Body of pancreas (tissue), 4 donors: ENCODE measurements at places on chromosomes 5 and 9.

DNA sequence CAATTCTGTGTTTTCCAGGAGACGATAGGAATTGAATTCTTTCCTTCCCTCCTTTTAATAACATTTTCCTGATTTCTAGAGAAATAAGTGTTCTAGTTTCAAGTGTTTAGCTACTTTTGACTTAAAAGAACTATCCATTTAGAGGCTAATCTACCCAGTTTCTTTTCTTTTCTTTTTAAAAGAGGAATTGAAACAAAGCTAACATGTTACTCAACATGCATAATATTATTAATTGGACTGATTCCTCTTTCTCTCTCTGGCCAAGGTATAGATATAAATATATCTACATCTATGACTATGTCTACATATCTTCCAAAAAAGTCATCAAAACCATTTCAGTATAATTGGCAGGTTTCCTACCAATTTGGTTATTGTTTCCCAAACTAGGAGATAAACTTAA, 309.8 kb downstream of the TRPM3 start:
- DNase-seq, result no peak

- no peak for DNase-seq
Measured at GRCh38 chr9:26308328-26308727, 584.3 kb downstream of the CAAP1 start.

DNA sequence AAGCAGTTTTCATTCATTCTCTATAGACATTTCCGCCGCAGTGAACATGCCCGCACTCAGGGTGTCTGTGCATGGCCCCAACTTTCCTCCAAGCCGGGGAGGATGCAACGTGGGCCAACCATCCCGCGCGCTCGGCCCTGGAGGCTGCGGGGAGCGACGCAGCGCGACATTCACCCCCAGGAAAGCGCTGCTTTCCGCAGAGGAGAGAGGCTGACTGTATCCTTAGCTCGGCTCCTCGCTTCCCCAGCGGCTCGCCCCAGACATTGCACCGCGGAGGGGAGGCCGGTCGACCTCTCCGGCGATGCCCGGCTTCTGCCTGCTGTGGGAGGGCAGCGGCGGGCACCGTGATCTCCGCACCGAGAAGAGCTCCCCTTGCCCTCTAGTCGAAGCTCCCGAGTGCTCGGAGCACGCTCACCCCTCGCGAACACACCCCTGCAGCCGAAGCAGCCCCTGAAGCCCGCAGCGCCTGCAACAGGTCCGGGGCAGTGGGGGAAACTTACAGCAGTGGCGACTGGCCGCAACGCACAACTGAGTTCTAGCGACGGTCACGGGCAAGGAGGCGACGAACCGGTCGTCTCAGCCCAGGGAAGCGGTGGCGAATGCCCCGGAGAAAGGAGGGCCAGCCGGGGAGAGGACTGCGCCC, 600 bp downstream of the ENC1 start:
- DNase-seq, result peak; percentile 60

GRCh38 chr5:37554938-37555337, 175.8 kb downstream of the WDR70 start:
- DNase-seq, result no peak

DNA sequence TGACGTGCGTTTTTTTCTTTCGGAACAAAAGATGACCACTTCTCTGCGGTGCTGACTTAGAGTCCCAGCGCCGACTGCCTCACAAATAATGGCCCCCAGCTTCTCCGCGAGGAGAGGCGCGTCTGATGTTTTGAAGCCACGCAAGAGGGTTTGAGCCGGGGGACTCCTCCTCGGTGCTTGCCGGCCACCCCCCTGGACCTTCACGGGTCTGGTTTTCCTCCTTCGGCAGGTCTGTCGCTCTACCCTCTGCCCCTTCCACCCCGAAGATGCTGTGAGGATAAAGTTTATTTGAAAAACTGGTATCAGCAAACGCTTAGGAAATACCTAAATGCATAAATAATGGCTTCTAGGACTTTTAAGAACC, 584 bp downstream of the USP20 start:
- DNase-seq, result no peak

DNA sequence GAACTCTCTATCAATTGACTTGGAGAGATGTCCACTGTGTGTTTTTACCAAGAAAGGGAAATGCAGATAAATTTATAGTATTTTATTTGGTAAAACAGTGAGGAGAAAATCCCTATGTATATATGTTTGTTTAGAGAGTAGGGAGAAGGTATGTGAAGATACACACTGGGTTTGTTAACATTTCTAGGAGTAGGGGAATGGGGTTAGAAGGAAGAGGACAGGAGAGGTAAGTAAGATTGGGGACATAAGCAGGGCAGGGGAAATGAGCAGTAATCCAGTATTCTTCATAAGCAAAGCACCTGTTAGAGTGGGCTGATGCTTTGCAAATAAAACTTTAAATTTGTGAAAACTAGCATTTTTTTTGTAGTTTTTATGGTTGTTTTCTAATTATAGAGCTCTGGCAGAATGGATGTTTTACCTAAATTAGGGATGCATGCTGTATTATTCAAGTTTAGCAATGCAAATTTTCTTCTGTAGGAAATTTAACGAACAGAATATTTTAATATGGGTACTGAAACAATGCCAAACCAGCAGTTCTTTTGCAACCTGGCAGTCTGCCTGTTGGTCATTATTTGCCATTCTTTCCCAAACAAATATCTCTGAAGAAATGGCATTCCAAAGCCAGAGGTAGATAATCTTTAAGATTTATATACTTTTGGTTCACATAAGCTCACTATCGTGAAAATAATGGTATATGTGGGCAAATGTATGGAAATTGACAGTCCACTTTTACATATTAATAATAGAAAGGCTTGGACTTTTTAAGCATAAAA, 19.4 kb upstream of the DCP2 start:
- no peak for DNase-seq

- no peak for DNase-seq
Measured at GRCh38 chr5:78554670-78555069, 93.9 kb downstream of the LHFPL2 start.

- no peak for DNase-seq
Measured at GRCh38 chr9:134169724-134170401, 5.5 kb upstream of the RNU6ATAC start.

DNA sequence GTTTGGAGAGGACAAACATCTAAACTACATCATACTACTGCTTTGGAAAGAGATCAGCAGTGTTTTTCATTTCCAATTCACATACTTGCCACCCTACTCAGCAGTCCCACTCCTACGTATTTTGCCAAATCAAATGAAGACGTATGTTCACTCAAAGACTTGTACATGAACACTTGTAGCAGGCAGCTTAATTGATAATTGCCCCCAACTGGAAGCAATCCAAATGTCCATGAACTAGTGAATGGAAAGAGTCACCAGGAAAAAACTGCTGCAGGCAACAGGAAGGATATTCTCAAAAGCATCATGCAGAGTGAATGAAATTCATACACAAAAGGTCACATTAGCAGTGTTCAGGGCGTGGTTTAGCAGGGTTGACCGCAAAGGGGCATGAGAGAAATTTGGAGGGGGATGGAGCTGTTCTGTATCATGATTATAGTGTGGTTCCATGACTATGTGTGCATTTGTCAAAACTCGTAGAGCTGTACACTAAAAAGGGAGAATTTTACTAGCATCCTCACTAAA, 38.8 kb downstream of the PAEP start:
- DNase-seq, result no peak

- DNase-seq, result peak; percentile 16
Measured at GRCh38 chr5:72283358-72283757, 36.7 kb downstream of the MRPS27 start.

GRCh38 chr5:32090755-32091128, 83.4 kb downstream of the GOLPH3 start:
- no peak for DNase-seq

DNA sequence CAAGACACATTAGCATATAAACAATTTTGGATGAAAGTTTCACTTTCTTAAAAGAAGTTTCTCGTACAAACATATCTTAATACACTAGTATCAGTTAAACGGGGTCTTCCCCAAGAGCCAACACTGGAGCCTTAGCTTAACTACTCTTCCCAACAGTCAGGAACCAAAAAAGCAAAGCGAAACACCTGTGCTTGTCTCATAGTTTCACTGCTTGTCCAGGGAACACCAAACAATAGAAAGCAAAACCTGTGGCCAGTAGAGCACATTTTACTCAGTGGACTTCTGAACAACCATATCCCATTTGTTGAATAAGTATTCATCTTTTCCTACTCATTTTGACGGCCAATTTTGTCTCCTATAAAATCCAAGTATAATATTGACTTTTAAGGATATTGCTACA, 391.4 kb downstream of the ELAVL2 start:
- no peak for DNase-seq

- DNase-seq, result no peak
Measured at GRCh38 chr5:75514323-75514722, 2.6 kb downstream of the POLK start.

GRCh38 chr5:113157886-113158285, 181.3 kb downstream of the DCP2 start:
- DNase-seq, result no peak

DNA sequence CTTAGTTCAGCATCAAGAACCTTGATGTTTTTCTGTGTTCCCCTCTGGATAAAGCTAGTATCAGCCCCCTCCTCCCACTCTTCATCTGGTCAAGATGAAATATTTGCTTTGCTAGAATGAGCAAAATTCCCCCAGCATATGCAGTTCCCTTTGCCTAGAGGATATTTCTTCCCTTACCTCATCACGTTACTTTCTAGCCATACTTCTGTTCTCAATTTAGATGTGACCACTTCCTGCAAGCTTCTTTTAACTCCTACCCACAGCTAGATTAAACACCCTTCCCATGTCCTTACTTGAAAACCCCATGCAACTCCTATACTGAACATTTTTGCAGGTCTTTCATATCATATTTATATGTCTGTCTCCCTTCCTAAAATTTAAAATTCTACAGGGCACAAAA, 178.9 kb upstream of the TUSC1 start:
- no peak for DNase-seq

DNA sequence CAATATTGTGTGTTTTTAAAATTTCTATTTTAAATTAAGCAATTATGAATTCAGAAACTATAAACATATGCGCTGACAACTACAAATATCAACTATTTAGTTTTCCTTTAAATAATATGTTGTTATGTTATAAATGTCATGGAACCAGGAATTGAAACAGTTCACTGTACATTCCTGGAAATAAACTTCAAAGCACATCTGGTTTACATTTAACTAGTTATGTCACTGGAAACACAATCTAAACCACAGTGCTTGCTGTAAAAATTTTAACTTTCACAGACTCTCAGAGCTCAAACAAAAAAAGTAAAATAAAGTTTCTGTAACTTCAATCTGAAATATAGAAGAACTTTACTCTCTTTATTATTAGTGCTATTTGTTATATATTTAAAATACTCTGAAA, 179.2 kb downstream of the FBN2 start:
- DNase-seq, result no peak

DNA sequence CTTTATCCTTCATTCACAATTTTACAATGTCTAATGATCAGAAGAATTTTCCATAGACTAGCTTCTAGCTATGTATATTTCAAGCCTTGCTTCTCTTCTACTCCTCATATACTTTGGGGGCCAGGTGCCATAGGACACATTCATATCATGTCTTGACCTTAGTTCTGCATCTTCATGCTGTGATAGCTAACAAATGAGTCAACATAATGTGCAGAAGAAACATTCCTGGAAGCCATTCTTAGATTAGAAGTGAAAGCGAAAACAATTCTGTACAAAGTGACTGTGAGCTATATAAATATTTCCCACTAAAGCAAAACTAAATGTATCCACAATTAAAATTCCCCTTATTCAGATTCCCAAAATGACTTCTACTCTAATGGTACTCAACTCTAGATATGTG, 320.2 kb upstream of the NREP start:
- no peak for DNase-seq

DNA sequence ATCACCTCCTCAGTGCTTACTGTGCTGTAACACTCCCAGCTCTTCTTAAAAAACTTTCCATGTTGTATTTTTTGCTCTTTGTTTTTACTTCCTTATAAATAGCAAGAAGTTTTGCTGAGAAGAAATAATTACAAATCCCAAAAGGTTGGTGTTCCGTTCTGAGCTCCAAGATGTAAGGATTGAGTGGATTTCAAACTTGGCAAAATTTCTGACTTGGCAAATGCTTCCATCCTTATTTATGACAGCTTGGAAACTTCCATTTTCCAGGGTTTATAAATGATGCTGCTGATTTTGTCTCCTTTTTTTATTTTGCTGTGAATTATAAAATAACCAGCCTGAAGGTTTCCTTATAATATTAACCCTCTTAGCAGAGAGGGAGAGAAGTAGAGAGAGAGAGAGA, 151.9 kb downstream of the NTRK2 start:
- DNase-seq, result no peak

DNA sequence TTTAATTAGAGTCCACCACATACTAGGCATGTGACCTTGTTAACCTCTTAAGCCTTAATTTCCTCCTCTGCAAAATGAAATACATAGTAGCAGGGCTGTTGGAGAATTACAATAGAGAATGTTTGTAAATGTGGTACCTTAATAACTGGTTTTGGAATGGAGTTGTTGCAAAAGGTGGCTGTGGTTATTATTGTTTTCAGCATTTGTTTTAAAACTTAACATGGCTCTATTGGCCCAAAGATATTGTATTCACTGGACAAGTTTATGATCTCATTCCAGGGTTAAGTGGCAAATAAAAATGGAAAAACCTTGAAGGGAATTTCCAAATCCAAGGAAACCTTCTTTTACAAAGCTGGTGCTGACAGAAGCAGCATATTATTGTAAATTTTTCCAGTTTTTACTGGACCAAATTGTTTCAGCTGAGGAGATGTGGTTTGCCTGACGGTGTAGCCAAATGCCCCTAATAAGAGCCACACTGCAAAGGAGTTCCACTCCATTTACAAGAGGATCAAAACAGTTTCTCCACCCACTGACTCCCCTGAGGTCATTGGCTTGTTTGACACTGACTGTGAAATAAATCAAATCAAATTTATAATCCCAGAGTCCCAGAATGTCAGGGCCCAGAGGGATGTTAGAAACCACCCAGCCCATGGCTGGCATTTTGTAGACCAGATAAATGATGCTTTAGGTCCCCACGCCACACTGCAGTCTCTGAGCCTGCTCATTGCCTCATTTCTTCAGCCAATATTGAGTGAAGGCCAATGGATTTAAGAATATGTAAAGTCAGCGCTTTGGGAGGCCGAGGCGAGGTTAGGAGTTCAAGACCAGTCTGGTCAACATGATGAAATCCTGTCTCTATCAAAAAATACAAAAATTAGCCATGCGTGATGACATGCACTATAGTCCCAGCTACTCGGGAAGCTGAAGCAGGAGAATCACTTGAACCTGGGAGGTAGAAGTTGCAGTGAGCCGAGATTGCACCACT, 45.2 kb downstream of the ADRA1B start:
- DNase-seq, result no peak

DNA sequence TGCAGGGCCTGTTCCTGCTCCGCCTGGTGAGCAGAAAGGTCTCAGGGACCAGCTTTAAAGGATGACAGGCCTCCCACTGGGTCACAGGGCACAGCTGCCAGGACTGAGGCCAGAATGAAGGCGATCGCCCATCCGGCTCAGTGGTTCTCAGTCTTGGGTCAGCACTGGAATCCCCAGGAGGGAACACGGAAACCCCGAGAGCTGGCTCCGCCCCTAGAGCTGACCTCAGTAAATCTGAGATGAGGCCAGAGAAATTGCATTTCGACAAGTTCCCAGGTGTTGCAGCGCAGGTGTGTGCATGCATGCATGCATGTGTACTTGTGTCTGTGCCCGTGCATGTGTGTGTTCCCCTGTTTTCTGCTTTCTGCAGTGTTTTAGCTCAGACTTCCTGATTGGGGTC, 47.2 kb upstream of the KCNMB1 start:
- DNase-seq, result no peak

- no peak for DNase-seq
Measured at GRCh38 chr5:122300374-122300773, 11.7 kb upstream of the SNCAIP start.
